ENCODE measurements at places on chromosomes 7 and 10. TPM values are rescaled to one million over a fixed set of nuclear protein-coding genes. Genes with fewer than 3 reads are reported as not detected.

- no peak overlapping the region for H3K4me3 ChIP-seq
- no peaks in the 10 kb centered on the region for H3K36me3 ChIP-seq
- H3K27ac ChIP-seq: no peak overlapping the region
Observed at GRCh38 chr7:41881331-41882130, 178.6 kb upstream of the INHBA start.

DNA sequence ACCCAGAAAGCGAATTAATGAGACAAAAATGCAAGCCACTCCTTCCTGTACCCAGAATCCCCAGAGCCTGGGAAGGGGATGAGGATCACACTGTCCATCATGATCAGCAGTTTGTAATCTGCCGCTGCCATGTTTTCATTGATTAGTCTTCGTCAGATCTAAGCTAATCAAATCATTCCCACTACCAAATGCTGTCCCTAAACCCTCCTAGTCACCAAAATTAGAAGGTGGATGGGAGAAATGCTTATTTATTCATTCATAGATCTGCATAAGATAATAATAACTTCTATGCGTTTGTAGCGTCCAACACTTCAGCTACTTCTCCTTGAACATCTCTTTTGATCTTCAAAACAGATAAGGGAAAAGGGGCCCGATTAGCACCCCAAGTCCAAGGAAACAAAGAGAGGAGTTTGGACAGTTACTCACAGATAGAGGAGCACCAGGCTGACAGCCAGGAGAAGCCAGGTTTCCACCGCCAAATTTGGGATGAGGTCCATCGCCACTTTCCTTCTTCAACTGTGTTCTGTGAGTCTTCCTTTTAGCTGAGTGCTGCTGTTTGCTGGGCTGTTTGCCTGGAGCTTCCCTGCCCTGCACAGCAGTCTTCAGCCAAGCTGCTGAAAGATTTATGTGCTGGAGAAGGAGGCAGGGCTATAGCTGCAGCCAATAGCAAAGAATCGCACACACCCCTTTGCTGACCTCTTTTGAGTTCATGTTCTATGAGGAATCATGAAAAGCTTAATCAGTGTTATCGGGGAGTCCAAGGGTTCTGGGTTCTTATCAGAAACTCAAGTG lies at the start of gene CYP3A5:
CYP3A5 (minus strand) TSS at position 597 of the 792 bp plus-strand sequence; CDS start at position 497, 100 bp downstream.
- H3K36me3 ChIP-seq: peaks cover 6% of the 10 kb centered on the region
- H3K27ac ChIP-seq: no peak within 1 kb of the TSS
- no peak for DNase-seq
- no peak within 1 kb of the TSS for H3K4me3 ChIP-seq
- H3K4me1 ChIP-seq: no peaks in the 10 kb centered on the region

GRCh38 chr7:111229916-111230315 lies 139.0 kb downstream of the LRRN3 start:
- no peak overlapping the region for H3K27ac ChIP-seq
- no peaks in the 10 kb centered on the region for H3K36me3 ChIP-seq
- H3K4me3 ChIP-seq: no peak overlapping the region
- no peak for DNase-seq
- no peaks in the 10 kb centered on the region for H3K4me1 ChIP-seq
- H3K27me3 ChIP-seq: no peaks in the 10 kb centered on the region

DNA sequence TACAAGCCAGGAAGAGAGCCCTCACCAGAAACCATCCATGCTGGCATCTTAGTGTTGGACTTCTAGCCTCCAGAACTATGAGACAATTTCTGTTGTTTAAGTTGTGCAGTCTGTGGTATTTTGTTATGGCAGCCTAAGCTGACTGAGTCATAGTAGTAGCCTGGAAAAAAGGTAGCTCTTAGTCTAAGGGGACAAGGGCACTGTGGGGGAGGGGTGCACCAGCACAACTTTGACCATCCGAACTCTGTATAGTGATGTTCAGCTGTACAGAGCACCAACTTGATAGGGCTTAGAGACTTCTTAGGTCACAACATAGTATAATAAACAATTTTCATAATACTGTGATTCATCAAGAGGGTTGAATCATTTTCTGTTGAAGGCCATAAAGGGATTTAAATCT lies 14.3 kb downstream of the EIF4EBP2 start:
- peaks cover 41% of the 10 kb centered on the region for H3K36me3 ChIP-seq
- no peak overlapping the region for H3K27ac ChIP-seq
- no peaks in the 10 kb centered on the region for H3K27me3 ChIP-seq

DNA sequence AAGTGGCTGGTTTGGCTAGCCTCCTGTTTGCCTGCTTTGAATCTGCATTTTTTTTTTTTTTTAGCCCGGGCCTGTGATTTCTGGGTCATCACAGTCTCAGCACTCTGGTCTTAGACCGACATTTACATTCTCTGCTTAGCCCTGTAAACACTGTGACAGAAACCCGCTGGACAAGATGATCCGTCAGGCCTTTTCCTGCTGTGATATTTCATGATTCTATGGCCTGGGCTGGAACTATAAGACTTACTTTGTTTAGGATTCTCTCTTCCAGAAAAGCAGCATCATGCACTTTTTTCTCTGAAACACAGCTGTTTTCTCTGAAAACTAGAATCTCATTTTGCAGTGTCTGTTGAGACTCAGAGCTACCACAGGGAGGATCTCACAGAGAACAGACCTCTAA lies 705.5 kb downstream of the GRID1 start:
- H3K4me3 ChIP-seq: no peak overlapping the region
- H3K27me3 ChIP-seq: no peaks in the 10 kb centered on the region
- no peaks in the 10 kb centered on the region for H3K36me3 ChIP-seq
- H3K27ac ChIP-seq: no peak overlapping the region

GRCh38 chr7:92650391-92650790 lies 60.2 kb upstream of the FAM133B start:
- DNase-seq: no peak
- H3K27me3 ChIP-seq: no peaks in the 10 kb centered on the region
- H3K36me3 ChIP-seq: no peaks in the 10 kb centered on the region
- no peak overlapping the region for H3K27ac ChIP-seq
- peaks cover 7% of the 10 kb centered on the region for H3K4me1 ChIP-seq

DNA sequence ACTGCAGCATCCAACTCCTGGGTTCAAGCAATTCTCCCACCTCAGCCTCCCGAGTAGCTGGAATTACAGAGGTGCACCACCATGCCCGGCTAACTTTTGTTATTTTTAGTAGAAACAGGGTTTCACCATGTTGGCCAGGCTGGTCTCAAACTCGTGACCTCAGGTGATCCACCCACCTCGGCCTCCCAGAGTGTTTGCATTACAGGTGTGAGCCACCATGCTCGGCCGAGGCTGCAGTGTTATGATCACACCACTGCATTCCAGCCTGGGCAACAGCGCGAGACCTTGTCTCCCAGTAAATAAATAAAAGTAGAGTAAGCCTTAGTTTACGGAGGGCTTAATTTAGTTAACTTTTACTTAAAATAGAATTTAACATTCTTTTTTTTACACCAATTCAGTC lies 23.7 kb upstream of the IGF2BP3 start:
- H3K36me3 ChIP-seq: peaks cover under 1% of the 10 kb centered on the region
- no peaks in the 10 kb centered on the region for H3K4me1 ChIP-seq
- no peak overlapping the region for H3K4me3 ChIP-seq
- H3K27ac ChIP-seq: no peak overlapping the region
- DNase-seq: no peak
- no peaks in the 10 kb centered on the region for H3K27me3 ChIP-seq

GRCh38 chr10:120455004-120455403 lies 2.0 kb upstream of the PLPP4 start:
- H3K27me3 ChIP-seq: no peaks in the 10 kb centered on the region
- no peak overlapping the region for H3K4me3 ChIP-seq
- no peaks in the 10 kb centered on the region for H3K36me3 ChIP-seq
- no peak for DNase-seq
- H3K27ac ChIP-seq: no peak overlapping the region
- H3K4me1 ChIP-seq: no peaks in the 10 kb centered on the region

DNA sequence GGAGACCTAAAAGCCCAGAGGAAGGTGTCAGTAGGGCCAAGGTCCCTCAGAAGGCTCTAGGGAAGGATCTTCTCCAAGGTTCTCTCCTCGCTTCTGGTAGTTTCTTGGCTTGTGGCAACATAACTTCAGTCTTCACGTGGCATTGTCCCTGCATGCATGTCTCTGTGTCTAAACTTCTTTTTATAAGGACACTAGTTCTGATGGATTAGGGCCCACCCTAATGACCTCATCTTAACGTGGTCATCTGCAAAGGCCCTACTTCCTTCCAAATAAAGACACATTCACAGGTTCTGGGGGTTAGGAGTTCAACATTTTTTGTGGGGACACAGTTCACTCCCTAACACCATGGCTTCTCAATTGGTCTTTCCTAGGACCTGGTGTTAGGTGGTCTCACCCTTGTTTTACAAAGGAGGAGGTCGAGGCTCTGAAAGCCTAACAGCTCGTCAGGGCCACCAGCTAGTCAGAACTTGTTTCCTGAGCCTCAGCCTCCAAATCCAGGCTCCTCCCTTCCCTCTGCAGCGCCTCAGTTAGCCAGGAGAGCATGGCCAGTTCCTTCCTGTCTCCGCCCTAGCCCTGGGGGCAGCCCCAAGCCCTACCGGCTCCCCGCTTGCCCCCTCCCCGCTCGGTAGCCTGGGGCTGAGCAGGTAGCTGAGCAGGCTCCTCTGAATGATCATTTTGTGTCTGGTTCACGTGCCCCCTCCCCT lies 109.7 kb upstream of the PPIF start:
- no peaks in the 10 kb centered on the region for H3K4me1 ChIP-seq
- H3K27ac ChIP-seq: no peak overlapping the region
- no peak overlapping the region for H3K4me3 ChIP-seq
- H3K36me3 ChIP-seq: no peaks in the 10 kb centered on the region

DNA sequence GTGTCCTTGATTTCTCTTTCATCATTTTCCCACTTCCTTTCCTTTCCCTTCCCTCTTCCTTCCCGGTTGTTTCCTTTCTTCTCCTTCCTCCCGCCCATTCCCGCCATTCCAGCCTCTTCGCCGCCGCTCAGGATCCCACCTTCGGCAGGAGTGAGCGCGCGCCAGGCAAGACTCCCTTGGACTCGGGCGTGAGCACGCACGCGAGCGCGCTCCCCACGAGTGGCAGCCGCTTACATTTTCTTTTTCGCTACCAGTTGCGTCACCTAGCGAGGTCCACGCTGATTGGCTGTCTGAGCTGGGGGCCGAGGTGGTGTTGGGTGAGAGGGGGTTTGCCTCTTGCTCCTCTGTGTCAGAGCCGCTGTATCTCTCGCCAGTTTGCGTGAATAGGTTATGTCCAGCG lies 11.8 kb downstream of the ZAN start:
- H3K4me3 ChIP-seq: peak overlapping the region; percentile 49
- no peaks in the 10 kb centered on the region for H3K27me3 ChIP-seq
- H3K4me1 ChIP-seq: no peaks in the 10 kb centered on the region
- no peak overlapping the region for H3K27ac ChIP-seq

- no peaks in the 10 kb centered on the region for H3K4me1 ChIP-seq
- H3K36me3 ChIP-seq: no peaks in the 10 kb centered on the region
- no peaks in the 10 kb centered on the region for H3K27me3 ChIP-seq
- no peak overlapping the region for H3K27ac ChIP-seq
Observed at GRCh38 chr7:16498122-16498521, 28.5 kb upstream of the LRRC72 start.

GRCh38 chr7:29443552-29443951 lies 120.1 kb upstream of the PRR15 start:
- no peaks in the 10 kb centered on the region for H3K4me1 ChIP-seq
- no peak overlapping the region for H3K4me3 ChIP-seq
- no peaks in the 10 kb centered on the region for H3K36me3 ChIP-seq
- no peak overlapping the region for H3K27ac ChIP-seq
- DNase-seq: no peak

DNA sequence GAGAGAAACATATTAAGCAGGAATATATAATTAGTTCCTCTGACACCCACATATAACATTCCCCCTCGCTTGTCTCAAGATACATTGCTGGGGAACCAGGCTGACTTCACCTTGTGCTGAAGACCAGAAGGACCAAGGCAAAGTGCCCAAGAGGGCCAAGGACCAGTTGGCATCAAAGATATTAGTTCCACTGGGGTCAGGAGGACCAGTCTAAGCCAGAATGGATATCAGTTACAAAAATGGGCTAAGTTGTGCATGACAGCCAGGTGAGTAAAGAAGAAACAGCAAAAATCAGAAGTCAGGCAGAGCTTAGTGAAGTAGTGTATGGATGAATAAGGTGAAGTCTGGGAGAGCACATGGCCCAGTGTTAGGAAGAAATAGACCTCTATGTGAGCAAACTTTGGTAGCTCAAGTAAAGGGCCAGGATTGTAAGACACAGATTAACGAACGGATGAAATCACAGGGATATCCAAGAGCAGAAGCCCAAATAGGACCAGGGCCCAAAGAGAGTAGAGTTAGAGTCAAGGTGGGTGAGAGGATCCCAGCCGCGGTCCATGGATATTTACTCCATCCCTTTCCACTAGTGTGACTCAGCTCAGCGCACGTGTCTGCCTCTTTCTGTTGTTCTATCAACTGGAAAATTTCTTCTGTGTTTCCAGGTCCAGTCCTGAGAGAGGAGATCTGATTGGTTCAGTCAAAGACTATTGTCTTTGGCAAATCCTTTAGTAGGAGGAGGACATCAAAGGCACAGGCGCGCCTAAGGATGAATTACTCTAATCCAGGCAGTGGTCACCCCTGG lies 5.0 kb downstream of the CALD1 start:
- no peaks in the 10 kb centered on the region for H3K27me3 ChIP-seq
- no peak overlapping the region for H3K4me3 ChIP-seq
- H3K27ac ChIP-seq: peak overlapping the region; percentile 92
- H3K4me1 ChIP-seq: peaks cover 14% of the 10 kb centered on the region
- H3K36me3 ChIP-seq: no peaks in the 10 kb centered on the region

DNA sequence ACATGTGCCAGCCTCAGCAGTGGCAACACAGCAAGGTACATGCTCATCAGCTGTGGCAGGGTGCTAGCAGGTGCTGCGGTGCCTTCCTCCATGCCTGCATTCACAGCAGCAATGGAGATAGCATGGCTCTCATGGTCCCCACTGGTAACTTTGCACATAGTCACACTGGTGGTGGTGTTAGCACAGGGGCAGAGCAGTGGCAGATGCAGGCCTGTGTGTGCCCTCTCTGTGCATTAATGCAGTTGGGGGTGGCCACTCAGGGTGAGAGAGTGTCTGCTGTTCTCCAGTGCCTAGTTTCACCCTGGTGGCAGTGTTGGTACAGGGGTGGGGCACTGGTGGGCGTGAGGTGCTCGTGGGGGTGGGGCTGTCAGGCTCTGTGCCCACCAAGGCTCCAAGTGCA lies 17.7 kb upstream of the PPP1R3A start:
- H3K27ac ChIP-seq: no peak overlapping the region
- no peaks in the 10 kb centered on the region for H3K4me1 ChIP-seq
- H3K36me3 ChIP-seq: no peaks in the 10 kb centered on the region

Gene FAM25C
- not detected for total RNA-seq

Gene SPRN
- total RNA-seq: not detected

Gene NKX1-2
- total RNA-seq: not detected

Gene GNGT1
- not detected for total RNA-seq

Gene FBXL13
- total RNA-seq: 2.4 TPM

Gene ALDH18A1
- 21.6 TPM for total RNA-seq

Data from tibial nerve (tissue), 4 donors.